Activated CD4-positive, alpha-beta T cell treated with anti-CD3 and anti-CD28 coated beads, Interleukin-2, amount 50 U/mL, for 16 hours (primary cell): ENCODE measurements at places on chromosomes 2 and 18.
A peak's percentile ranks its signal among the peaks of the same experiment; 100 is the strongest.

- no peak for DNase-seq
These were observed 1076.2 kb downstream of the TSN start for GRCh38 chr2:122831649-122832048.

DNA sequence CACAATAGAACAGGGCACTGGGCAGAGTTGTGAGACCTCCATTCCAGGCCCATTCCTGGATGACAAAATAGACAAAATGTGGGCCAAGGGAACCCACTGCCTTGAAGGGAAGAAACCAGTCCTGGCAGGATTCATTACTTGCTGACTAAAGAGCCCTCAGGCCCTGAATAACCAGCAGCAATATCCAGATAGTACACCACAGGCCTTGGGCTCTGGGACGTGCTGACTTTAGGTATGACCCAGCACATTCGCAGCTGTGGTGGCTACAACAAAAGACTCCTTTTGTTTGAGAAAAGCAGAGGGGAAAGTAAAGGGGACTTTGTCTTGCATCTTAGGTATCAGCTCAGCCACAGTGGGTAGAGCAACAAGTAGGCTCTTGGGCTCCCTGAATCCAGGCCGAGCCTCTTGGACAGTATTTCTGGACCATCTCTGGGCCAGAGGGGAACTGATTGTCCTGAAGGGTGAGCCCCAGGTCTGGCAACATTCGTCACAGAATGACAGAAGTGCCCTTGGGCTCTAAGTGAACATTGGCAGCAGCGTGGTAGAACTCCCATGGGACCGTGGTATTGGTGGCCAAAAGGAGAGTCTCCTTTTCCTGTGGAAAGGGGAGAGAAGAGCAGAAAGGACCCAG is 89.9 kb upstream of the CD226 start:
- DNase-seq = no peak

DNA sequence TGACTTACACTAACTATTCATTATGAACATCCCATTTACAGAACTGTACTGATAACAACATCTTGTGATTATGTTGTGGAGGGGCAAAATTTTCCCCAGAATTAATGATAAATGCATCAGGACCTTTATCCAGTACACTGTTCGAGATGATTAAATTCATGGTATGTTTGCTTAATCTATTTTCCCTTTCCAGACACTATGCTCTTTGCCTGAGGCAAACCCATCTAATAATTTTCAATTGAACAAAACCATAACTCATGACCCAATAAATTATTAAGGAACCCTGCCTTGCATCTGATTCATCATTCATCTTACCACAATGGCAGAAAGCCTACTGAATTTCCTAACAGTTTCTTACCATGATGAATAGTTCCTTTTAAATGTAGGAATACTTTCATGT is 385.0 kb downstream of the DSEL start:
- no peak for DNase-seq

DNA sequence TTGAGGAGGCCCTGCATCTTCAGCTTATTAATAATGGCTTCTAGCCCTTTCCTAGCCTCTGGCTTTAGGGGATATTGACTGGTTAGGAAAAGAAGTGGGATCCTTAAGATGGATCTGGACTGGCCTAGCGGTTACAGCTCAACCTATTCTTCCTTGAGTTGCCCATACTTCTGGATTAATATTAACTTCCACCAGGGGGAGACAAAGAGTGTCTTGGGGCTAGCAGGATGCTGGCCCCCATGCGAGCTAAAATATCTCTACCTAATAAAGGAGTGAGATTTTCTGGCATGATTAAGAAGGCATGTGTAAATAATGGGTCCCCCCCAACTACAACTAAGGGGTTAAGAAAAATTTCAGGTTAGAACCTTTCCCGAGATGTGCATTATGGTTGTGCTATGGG is 23.2 kb upstream of the PLA2R1 start:
- no peak for DNase-seq

- DNase-seq = peak; percentile 61
These were observed 17.8 kb downstream of the RASGRP3 start for GRCh38 chr2:33494155-33494779.

DNA sequence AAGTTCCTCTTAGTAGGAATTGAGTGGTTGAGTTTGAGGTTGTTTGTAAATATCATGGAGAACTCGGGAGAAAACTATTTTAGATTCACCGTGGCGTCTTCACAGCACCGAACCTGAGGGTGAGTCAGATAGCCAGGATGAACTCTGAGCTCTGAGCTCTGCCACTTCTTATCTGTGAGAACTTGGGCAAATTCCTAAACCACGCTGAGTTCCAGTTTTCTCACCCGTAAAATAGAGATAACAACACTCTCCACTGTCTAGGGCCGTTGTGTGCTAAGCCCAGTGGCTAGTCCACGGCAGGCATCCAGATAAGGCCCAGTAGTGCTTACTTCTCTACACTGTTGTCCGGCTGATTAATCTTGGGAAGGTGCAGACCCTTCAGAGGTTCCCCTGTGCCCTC is 7.0 kb downstream of the KIF5C start:
- DNase-seq = no peak
